ENCODE measurements at places on chromosomes 3 and 15.

DNA sequence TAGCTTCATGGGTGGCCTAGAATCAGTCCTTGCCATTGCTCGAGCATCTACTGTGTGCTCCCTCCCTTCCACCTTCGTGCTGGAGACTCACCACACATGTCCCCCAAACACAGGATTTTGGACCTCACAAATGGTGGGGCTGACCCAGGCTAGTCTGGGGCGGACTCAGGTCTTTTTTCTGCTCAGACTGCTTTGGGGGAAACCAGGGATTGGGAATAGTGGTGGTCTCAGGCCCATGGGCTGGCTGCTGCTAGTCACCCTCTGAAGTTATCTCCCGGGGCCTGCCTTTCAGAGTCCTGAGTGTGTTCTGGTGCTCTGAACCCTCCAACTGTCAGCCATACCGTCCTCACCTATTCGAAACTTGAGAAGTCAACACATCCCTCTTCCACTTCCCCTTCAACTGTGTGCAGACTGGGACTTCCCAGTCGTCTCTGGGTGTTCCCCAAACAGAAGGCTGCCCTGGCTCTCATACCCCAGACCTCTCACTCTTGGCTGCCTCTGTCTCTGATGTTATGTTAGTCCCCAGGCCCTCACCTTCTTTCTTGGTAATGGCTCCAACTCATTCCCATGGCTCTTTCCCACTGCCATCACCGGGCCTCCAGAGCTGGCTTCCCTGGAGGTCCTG is 46.0 kb downstream of the PPCDC start:
- DNase-seq, result no peak

GRCh38 chr15:28086175-28086703 is 12.9 kb downstream of the OCA2 start:
- DNase-seq, result peak; percentile 60

GRCh38 chr15:41838400-41838897 is at the start of gene PLA2G4B:
Gene PLA2G4B, plus strand, starts transcription at chr15:41838847. Its CDS starts 67 bp downstream, at chr15:41838914.
- no peak for DNase-seq

GRCh38 chr3:184345317-184346144 is 8.1 kb downstream of the FAM131A start:
- peak; percentile 66 for DNase-seq

DNA sequence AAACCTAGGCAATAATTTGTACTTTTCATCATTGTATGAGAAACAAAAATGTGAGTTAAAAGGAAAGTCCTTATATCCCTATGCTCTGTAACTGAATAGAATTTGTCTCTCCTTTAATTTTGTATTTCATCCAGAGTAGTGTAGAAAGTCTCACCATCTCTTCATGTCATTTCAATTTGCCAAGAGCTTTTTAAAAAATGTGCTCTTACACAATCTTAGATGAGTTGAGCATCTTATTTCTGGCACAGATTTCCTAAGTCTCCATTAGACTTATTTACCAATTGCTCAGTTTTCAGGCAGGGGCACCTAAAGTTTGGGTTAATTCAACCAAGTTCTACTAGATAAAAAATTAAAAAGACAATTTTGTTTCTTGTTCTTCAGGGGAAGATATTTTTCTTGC is 201.5 kb upstream of the RBMS3 start:
- DNase-seq, result no peak

DNA sequence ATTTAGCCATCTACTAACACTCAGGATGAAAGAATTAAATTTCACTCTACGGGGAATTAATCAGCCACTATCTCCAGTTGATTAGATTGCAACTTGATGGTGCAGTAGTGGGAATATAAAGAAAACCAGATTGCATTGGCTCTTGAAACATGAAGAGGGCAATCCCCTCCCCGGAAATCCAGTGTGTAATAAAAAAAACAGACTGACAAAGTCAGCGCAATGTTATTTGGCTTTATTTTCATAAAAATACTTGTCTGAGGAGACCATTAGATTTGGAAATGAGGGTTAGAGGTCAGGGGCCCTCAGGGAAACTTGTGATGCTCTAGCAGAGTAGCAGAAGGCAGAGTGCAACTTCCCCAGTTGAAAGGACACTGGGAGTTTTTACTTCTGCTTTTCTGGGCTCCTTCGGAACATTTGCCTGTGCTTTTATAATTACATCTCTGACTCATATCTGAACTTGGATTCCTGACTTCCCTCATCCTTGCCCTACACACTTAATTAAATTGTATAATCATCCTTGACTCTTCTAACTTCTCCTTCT is 326.8 kb downstream of the TUSC7 start:
- DNase-seq, result no peak

DNA sequence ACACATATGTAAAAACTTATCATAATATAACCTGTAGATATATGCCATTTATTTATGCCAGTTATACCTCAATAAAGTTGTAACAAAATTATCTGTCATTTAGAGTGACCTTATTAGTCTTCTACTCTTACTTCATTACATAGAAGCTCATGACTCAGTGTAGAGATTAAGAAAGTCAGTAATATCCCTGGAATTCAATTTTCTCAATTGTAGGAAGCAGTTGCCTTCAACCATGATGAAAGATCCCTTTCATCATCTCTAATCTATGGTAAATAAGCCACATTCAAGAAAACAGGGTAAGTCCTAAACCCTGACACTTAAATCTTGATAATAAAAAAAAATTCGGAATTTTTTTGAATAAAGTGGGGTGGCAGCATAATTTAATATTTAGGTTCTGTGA is 216.5 kb upstream of the PEX5L start:
- DNase-seq, result no peak

Measured in HEK293T (cell line).